Stimulated activated CD8-positive, alpha-beta memory T cell treated with anti-CD3 and anti-CD28 coated beads, Interleukin-15, amount 100 ng/mL, for 1 hour (primary cell): ENCODE measurements at places on chromosomes 2 and 18.
A peak's percentile ranks its signal among the peaks of the same experiment; 100 is the strongest.

- no peak for DNase-seq
Observed at GRCh38 chr2:215394102-215394805, 41.6 kb downstream of the FN1 start.

GRCh38 chr2:60215386-60215901, 338.0 kb downstream of the BCL11A start:
- no peak for DNase-seq

GRCh38 chr2:106053116-106053515, 141.0 kb downstream of the UXS1 start:
- DNase-seq, result no peak

GRCh38 chr2:43224131-43224570, 2.3 kb downstream of the ZFP36L2 start:
- peak; percentile 58 for DNase-seq

DNA sequence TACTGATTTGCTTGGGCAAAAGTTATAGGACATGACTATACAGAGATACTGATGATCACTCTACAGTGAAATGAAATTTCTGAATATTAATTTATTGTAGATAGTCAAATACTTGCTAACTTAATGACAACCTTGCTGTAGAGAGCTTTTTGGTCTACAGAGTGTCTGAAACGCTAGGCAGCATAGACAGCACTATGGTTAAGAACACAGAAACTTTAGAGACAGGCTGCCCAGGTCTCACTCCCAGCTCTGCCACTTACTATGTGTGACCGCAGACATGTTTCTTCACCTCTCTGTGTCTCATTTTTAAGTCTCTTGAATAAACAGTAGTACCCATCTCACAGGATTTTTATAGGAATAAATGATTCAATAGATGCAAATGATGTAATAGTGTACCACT, 247.0 kb downstream of the TCF4 start:
- DNase-seq, result no peak

DNA sequence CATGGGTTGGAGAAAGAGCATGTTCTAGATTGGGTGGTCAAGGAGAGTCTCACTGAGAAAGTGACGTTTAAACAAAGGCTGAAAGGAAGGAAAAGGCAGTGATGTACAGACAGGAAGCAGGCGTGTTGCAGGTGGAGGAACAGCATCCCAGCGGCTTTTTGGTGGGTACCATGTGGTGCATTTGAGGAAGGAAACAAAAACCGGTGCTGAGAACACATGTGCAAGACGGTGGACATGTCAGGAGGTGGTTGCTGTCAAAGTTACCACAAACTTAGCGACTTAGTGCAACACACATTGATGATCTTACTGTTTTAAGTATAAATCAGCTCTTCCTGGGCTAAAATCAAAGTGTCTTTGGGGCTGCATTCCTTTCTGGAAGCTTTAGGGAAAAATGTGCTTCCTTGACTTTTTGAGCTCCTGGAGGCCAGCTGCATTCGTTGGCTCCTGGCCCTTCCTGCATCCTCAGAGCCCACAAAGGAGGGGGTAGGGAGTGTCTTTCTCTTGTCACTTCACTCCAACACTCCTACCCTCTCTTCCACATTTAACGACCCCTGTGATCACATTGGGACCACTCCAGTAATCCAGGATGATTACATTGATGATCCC, 380.6 kb downstream of the FBXO15 start:
- DNase-seq, result no peak

DNA sequence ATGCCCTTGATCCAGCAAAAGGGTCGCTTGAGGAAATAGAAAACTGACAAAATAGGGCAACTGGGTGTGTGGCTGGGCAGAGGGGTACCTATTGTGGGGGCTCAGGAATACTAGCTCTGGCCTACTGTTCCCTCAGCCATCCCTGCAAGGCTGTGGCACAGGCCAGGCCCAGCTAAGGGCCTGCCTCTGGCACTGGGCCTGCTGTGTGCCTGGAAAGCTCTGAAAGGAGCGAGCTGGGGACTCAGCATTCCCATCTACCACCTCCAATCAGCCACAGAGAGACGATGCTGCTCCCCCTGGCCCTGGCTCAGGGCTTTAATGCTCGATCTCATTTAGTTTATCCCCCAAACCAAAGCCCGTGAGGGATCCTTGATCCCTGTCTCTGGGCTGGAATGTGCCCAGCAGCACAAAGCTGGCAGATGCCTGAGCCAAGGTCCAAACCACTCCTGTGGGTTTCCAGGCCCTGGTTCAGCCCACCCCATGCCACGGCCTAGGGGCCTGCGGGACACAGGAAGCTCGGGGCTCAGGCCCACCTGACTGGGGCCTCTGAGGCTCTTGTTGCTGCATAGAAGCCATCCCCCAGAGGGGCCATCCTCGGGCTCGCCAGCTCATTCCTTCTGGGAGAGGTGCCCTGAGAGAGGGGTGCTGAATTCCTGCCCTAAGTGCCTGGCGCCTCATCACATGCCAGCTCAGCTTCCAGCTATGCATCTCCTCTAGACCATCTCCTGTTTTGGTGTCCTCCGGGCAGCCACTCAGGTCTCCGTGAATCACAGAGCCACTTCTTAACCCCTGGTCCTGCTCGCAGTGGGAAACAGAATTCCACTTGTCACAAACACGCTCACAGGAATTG, 43.0 kb upstream of the KCNF1 start:
- DNase-seq, result no peak

DNA sequence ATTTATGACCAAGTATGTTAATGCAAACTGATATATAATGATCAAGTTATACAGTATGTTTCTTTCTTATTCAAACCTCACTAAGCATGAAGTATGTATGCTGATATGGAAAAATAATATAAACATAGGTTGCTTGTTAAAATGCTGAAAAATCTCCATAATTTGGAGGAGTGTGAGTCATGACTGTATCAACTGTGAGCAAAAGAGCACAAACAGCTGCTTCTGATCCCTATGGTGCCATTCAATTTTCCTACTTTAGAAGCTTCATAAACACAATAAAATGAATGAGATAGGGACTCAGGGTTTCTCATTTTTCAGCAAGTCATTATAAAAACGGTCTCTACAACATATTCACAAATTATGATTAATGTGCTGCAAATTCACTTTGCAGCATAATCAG, 129.9 kb upstream of the TFPI start:
- no peak for DNase-seq

DNA sequence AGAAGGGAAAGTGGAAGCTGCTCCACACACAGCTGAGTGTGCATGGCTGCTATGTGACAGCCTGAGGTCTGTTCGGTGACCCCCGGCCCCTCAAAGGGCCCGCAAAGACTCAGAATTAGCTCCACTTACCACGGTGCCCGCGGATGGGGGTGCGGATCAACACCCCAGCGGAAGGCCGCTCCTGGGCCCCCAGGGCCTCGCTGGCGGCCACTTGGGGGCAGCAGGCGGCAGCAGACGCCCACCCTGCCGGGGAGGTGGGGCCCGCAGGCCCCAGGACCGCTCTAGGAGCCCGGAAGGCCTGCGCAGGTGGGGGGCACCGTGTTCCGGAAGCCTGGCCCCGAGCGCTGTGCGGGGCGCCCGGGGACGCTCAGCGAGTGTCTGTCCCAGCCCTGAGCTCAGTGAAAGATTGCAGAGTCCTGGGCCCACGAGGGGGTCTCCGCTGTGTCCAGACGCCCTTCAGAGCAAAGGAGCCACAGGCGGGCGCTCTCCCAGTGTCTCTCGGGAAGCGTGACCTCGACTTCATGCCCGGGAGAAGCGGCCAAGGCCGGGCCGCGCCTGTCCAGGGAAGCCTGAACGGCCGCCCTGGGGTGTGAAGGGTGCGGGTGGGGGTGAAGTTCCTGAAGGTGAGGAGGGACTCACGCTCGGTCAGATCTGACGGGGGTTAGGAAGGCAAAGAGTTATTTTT, 118.7 kb downstream of the VAPA start:
- DNase-seq, result peak; percentile 7

- DNase-seq, result no peak
Observed at GRCh38 chr18:59610546-59611140, 86.6 kb downstream of the CCBE1 start.

DNA sequence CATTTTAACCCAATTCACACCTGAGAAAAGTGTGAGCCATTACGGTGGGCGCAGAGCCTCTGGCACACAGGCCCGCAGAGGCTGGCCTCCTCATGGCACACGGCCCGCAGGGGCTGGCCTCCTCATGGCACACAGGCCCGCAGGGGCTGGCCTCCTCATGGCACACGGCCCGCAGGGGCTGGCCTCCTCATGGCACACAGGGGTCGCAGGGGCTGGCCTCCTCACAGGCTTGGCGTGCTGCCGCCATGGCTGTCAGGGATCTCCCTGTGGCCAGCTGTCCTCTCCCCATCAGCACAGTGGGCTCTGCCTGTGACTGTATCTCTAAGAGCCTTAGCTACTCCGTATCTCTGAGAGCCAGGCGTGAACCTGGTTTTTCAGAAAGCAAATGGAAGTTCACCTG, 24.6 kb downstream of the ANO7 start:
- no peak for DNase-seq

DNA sequence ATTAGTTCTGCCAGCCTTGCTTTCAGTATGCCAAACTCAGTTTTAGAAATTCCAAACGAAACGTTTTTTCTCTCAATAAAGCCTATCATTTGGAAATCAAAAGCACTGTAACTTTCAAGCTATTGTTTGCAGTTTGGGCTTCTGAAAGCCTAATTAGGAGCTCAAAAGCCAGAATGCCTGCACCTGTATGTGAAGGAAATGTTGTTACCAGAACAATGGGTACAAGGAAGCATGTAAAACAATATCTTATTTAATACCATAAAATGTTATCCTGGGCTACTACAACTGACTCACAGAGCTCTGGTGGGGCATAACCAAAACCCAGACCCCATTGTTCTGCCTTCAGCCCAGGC, 12.6 kb upstream of the GULP1 start:
- no peak for DNase-seq

DNA sequence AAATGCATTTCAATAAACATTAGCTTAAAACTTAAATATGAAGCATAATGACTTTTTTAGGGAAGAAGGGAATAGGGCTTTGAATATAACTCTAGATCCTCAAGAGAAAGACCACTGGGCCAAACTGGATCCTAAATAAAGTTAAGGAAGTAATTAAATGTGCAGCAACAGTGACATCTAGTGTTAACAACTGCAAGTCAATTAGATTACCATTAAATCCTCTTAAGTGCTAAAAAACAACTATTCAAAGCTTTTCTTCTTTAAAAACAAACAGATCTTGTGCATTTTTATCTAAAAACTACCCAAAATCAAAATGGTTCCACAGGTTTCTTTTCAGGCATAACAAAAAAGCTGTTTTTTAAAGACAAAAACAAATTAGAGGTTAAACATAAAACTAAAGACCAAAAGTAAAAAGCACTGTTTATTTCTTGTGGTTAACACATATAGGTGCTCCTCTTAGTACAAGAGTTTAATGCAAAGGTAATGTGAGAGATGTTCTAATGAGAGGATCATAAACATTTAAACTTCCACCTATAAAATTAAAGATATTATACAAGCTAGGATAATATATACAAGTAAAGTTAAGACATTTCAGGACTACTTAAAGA, 111.4 kb downstream of the THADA start:
- DNase-seq, result no peak

- no peak for DNase-seq
Observed at GRCh38 chr18:48345596-48345995, 63.6 kb downstream of the ZBTB7C start.

GRCh38 chr18:53534695-53535094, 689.8 kb downstream of the MBD2 start:
- DNase-seq, result no peak

DNA sequence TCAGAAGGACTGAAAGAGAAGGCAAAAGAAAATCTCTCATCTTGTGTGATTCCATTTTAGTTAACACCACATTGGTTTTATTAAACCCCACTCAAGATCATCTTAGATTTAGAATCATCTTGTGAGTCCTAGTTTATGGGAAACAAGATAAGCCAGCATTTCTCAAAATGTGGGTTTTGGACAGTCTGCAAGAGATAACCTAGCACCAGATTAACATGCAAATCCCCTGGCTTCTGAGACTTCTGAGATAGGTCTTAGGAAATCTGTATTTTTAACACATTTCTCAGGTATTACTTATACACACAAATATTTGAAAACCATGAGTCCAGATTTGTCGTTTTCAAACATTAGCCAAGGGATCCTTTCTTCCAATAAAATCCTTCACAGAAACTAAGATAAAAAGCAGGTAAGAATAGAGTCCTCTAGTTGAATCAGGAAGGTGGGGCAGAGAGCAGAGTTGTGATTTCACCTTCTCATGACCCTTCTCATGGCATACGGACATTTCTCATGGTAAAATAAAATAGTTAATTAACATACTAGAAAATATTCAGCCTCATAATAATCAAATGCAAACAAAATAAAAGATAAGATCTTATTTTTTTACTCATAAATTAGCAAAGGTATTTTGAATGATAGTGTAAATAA, 287.2 kb upstream of the FN1 start:
- no peak for DNase-seq

- no peak for DNase-seq
Observed at GRCh38 chr18:73047688-73048087, 179.9 kb upstream of the NETO1 start.

GRCh38 chr18:34048423-34048822, 176.3 kb downstream of the NOL4 start:
- DNase-seq, result no peak

- no peak for DNase-seq
Observed at GRCh38 chr2:15354596-15355366, 206.4 kb downstream of the NBAS start.

DNA sequence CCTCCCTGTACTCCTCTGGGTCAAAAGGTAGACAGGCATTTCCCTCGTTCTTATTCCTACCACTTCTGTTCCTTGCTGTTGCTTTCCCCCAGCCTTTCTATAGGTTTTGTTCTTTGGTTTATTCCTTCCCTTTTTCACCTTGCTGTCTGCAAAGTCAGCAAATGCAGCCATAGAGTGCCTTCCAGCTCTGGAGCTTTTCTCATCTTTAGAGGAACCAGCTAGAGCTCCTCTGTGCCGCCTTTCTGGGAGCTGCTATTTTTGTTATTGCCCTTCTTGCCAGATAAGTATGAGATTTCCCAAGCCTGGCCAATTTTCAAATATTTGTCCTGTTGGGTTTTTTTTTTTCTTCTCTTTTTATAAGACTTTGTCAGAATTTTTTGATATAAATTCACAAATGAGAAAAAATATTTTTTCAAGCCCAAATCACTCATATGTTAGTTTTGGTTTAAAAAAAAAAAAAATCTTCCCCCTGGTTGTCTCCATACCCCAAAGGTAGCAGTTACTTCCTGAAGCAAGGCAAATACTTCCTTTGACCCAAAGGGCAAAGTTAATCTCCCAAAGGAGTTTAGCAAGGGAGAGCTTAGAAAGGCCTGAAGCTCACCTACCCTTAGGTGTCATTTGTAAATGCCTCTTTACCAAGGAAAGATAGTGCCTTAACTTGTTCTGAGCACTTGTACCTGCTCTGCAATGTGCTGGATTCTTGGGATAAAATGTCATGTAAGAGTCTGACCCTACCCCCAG, 5.1 kb upstream of the TTC27 start:
- no peak for DNase-seq

- DNase-seq, result no peak
Observed at GRCh38 chr2:28612131-28612812, 116.4 kb downstream of the PLB1 start.
